Posterior cingulate gyrus (tissue), 11 donors: ENCODE measurements at places on chromosomes 3 and 15.

DNA sequence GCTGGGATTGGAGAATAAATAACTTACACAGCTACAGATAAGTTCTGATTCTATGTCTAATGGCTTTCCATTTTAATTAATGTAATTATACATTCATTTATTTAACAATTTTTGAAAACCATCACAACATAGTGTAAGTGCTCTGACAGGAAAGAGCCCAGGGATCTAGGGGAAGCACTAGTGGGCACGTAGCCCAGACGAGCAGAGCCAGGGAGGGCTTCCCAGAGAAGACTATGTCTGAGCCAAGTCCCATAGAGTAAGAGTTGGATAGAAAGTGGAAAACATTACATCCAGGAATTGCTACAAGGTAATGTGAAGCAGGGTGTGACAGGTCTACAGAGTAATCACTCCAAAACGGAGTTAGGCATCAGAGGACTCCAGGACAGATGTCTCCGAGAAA lies 2.9 kb upstream of the HGD start:
- DNase-seq = no peak

DNA sequence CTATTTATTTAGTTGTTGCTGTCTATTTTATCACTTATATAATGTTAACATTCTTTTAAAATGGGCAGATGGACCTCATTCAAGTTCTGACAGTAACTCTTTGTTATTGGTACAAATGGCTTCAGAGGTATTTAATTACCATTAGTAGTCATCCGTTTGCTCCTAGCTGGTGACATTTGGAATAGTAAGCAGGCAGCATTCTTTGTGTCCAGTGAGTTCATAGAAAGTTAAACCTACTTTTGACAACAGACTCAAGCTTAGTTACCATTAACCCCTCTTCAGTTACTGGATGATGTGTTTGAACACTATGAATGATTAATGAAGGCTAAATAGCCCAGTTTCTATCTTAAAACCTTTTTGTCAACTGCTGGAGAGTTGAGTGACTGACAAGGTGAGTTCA lies 500.7 kb upstream of the ATP11B start:
- DNase-seq = no peak

DNA sequence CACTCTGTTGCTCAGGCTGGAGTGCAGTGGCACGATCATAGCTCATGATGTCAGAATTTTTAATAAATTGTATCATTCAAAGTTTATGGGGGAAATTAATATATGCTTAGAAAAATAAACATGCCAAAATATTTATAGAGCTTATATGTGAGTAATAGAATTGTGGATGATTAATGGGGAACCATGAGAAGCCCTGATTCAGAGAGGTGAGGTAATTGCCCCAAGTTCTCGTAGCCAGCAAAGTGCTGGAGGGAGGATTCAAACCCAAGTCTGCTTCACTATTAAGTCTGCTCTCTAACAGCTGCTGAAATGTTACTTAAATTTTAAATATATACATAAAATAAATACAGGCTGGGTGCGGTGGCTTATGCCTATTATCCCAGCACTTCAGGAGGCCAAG lies 26.2 kb upstream of the IGF2BP2 start:
- DNase-seq = no peak

DNA sequence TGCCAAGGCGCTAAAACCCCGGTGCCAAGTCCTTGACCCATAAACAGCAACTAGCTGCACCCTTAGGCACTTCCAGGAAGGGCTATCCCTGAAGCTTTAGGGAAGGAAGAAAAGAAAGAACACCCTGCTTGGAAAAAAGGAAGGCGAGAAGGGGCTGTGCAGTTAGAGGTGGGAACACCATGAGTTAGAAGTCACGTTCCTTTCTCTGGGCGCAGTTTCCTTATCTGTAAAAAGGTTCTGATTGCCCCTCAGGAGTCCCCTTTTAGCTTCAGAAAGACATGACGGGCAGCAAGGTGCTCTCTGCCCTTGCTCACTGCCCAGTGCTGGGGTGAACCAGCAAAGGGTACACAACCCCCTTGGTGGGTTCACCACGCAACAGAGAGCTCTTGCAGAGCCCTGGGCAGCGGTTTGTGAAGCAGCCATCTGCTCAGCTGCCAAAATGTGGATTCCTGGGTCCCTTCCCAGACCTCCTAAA lies 798 bp downstream of the GCHFR start:
- DNase-seq = no peak

DNA sequence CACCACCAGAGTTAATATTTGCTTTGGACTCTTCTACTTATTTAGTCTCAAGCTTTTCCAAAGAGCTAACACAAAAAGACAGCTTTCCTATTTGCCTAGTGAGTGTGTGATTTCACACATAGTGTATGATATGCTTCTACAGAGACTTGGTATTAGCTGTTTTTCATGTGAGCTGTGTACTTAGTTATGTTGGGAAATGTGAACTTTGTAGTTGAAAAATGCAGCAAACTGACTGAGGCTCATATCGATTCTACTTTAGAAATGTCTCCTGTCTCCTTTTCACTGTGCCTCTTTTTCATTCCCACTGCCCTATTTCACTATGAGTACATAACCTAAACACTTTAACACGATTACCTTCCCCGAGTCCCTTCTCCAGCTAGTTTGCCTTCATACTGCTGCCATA lies 136.5 kb downstream of the ALCAM start:
- no peak for DNase-seq

DNA sequence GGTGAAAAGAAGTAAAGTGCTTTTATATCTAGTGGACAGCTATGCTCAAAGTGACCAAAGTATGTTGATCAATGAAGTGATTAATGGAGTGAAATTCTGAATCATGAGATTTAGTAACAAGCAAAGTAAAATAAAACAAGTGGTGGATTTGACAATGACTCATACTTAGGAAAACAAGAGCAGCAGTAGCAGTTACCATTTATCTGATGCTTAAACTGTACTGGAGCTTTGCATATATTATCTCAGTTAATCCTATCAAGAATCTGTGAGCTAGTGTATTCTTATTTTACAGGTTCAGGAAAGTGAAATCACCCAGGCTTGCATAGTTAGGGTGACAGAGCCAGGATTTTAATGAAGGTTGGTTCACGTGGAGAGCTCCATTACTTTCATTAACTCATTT lies 50.6 kb upstream of the SPATA16 start:
- DNase-seq = no peak

DNA sequence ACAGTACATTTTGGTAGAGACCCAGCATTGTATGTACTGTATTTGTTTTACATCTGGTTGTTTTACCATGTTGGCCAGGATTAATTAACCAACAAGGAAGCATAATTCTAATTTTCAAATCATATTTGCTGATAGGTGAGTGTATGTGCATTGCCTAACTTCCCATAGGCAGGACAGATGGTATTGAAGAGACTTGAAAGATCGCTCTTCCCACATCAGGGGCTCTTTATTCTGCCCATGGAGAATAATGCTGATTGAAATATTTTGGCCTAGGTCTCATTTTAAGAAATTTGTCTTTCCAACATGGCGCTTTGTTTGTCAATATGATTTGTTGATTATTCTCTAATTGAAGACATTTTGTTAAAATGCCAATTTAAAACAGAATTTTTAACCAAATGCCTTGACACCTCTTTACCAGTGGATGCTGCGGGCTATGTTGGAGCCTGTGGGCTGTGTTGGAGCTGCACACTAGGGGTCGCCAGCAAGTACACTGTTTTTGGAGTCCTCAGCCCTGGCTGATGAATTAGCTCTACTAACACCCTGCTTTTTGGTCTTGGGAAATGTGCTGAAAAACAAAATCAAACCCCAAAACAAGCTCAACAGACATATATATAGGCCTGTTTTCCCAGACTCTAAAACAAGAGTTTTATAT lies 5.3 kb downstream of the P2RY12 start:
- DNase-seq = no peak

DNA sequence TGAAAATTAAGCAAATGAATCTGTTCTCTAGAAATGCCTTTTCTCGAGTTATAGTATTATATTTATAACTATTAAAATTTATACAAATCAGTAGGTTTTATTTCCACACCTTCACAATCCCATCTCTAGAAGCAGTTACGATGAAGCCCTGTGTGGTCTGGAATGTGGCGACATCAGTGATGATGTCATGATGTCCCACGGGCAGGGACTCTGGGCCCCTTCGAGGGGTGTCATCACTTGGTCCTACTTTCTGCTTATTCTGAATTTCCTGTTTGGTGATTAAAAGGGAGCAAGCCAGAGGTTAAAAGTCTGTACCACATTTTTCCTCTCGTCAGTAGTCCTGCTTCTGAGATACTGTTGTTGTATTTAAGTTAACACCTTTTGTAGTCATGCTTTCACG lies 67.4 kb downstream of the PIK3R4 start:
- no peak for DNase-seq

DNA sequence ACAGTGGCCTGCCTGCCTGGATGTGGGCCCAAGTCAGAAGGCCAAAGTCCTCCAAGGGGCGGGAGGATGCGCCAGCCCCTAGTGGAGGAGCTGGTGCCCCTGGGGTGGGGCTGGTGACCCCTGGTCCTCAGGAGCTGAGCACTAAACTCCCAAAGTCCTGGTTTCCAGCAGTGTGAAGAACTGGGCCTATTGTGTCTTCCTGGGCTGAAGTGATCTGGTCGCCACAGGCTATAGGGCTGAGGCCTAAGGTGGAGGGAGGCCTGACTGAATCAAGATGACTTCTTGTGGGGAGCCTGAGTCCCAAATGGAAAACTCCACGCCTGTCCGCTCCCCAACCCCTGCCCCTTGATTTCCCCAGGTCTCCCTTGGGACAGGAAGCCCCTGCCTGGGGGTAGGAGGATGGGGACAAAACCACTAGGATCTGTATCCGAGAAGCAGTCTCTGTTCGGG lies 753 bp upstream of the FES start:
- no peak for DNase-seq

DNA sequence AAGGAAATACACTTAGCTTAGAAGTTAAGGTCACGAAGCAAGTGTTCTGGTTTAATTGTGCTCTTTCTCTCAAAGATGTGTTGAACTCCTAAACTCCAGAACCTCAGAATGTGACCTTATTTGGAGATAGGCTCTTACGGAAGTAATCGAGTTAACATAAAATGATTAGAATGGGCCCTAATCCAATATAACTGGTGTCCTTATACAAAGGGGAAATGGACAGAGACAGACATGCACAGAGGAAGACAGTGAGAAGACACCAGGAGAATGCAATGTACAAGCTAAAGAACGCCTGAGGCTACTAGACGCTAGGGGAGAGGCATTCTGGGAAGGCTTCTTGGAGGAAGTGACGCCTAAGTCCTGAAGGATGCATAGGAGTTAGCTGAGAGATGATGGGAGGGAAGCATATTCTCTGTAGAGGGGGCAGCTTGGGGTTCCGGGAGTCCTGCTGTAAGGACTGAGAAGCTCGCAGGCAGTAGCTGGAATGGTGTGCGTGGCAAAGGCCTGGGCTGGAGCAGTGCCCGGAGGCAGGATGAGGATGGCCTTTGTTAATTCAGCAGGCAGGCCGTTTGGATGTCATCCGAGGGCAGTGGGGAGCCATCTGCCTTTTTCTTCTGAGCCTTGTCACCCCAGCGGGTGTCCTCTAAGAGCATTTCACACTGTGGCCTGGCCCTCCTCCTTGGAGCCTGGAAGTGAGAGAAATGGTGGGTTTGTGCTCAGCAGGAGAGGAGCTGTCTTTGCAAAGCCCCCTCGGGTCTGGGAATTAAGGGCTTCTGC lies 513.4 kb downstream of the SHQ1 start:
- DNase-seq = peak; percentile 94

GRCh38 chr3:71160785-71161546 lies 422.6 kb downstream of the FOXP1 start:
- DNase-seq = no peak

DNA sequence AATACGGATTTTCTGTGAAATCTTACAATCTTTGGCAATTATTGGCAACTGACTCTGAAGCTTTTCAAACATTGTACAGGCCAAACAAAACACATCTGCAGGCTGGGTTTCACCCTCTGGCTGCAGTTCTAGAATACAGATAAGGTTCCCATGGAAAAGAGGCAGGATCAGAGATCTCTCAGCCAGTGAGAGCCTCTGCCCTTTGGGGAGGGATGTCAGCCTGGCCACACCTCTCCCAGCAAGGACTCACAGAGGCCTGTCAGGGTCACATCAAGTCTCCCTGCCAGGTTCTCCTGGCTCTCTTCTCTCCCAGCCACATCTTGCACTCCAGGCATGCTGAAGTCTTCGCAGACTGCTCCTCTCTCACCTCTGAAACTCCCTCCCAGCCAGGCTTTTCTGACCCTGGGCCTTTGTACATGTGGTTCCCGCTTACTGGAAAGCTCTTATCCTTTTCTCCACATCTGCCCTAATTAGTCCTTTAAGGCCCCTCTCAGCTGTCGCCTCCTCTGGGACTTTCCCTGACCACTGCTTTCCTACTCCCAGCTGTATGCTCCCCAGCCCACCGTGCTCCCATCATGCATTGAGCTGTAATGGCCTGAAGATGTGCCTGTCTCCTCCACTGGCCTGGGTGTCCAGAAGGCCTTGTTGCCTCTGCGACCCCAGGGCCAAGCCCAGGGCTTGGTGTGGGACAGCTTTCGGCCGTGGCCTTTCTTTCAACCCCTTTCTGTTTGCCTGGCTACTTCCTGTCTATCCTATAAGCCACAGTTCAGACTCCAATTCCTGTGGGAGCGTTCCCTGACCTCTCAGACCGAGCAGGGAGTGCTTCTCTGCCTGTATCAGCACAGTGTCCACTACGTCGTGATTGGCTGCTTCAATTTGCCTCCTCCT lies 4.3 kb downstream of the RBP1 start:
- peak; percentile 60 for DNase-seq

DNA sequence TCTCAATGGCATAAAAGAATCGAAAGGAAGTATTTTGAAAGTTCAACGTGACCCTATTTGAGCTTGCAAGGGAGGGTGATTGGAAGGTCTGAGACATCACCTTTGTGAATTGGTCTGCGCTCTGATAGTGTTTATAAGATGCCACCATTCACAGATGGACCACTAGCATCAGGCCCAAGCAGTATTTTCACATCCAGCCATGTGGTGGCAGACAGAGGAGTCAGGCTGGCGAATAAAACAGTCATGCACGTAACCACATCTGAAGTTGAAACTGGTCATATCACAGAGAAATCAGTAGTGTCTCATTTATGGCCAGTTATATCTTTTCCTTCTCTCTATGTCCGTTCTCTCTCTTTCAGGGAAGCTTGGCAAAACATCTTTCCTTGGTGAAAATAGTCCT lies 170.1 kb upstream of the ONECUT1 start:
- DNase-seq = no peak

DNA sequence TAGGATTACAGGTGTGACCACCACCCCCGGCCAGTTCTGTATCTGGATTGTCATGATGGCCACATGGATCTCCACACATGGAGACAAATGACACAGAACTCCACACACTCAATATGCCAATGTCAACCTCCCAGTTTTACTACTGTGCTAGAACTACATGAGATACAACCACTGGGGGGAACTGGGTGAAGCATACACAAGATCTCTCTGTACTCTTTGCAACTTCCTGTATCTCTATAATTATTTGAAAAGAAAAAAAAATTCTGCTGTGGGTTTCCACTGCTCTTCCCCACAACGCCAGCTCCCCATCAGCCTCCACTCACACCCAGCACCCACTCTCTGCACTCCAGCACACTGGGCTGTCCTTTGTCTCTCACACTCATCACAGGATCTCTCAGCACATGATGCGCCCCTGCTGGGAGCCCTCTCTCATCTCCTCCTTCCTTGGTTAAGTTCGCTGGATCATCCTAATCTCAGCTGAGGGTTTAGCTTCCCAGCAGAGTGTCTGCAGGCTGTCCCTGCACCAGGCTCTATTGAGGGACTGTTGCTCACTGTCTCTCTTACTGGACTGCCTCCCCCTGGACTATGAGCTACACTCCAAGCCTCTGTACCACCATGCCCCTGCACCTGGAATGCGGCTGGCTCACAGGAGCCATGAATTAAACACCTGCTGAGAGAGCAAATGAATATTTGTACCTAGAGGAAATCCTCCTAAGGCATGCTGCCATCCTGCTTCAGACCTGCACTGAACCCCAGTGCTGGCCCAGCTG lies 10.7 kb upstream of the RAB43 start:
- DNase-seq = peak; percentile 70
